ENCODE measurements at places on chromosomes 1 and 21. TPM values are rescaled to one million over a fixed set of nuclear protein-coding genes. Genes with fewer than 3 reads are reported as not detected.

GRCh38 chr21:14527696-14528652 lies 18.1 kb downstream of the SAMSN1 start:
- no peak for DNase-seq

DNA sequence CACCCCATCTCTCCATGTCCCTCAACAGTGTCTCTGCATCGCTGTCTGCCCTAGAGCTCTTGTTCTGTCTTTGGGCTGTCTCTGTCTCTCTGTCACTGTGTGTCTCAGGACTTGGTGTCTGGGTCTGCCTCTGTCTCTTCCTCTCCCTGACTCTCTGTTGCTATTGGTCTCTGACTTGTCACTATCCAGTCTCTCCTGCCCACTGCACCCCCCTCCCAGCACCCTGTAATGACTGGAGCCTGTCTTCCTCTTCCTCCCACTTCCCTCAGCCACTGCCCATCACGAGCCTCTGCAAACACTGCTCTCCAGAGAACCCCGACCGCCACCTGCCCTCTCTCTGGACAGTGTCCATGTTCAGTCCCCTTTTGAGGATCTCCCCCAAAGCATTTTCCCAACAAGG lies 12.1 kb downstream of the PEAR1 start:
- DNase-seq = no peak

- no peak for DNase-seq
These were observed 310.2 kb downstream of the MRPL39 start for GRCh38 chr21:25297117-25297516.

GRCh38 chr1:239757716-239758115 lies 334.0 kb upstream of the FMN2 start:
- DNase-seq = peak; percentile 9

DNA sequence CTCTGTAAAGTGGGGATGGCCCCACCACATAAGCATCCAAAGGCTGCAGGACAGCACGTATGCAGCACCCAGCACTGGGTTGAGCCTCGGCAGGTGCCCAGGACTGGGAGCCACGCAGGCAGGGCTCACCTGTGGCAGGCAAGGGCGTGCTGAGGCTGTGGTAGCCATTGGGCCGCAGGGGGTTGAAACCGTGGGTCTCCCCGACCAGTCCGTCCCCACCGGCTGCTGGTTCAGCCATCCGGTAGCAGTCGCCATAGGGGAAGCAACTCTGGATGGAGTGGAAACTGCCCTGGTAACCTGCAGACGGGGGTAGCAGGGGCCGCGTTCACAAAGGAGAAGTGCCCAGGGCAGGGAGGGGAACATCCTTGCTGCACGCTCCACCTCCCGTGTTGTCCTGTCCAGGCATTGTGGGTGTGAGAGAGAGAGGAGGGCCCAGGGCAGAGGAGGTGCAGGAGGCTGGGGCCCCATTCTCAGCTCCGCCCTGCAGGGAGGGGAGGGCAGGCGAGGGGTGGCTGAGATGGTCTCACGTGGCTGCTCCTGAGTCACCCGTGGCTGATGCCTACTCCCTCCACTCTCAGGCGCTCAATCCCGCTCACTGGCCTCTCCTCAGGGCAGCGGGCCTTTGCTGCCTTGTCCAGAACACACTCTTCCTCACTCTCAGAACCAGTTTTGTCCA lies 49.9 kb downstream of the DMRTB1 start:
- DNase-seq = peak; percentile 24

DNA sequence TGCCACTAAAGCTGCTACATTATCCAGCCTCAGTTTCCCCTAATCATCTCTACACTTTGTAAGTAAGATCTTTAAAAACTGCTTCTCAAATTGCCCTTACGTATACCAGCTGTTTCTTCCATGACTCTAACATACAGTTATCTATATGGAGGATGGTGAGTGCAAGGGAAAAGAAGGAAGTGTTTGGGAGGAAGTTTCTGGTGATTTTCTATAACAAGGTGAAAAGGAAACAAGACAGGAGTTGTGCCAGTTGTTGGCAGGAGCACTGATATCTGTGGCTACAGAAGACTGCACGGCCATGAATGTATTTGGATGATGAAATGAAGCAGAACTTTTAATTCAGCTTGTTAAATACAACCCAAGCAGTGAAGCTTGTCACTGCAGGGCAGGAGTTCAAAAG lies 32.3 kb upstream of the NHLH2 start:
- DNase-seq = no peak

Gene RIMKLA
- not detected for total RNA-seq

Gene S100A2
- total RNA-seq = 804 TPM
